Transverse colon (tissue), 4 donors: ENCODE measurements at places on chromosomes 5 and 9.

GRCh38 chr5:16143361-16144049, 36.1 kb downstream of the MARCHF11 start:
- DNase-seq: no peak

DNA sequence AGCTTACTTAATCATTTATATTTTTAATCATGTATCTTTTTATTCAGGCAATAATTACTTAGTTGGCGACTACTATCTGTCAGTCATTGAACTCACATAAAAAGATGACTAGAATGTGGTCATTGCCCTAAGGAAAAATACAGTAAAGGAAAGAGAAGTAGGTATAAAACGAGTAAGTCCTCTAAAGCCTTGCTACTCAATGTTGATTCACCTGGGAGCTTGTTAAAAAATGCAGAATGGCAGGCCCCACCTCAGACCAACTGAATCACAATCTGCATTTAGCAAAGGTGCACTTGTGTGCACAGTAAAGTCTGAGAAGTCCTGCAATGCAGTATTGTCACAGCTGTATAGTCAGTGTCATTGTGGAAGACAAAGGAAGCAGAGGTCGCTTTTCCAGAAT, 592.4 kb downstream of the CSNK1G3 start:
- no peak for DNase-seq

DNA sequence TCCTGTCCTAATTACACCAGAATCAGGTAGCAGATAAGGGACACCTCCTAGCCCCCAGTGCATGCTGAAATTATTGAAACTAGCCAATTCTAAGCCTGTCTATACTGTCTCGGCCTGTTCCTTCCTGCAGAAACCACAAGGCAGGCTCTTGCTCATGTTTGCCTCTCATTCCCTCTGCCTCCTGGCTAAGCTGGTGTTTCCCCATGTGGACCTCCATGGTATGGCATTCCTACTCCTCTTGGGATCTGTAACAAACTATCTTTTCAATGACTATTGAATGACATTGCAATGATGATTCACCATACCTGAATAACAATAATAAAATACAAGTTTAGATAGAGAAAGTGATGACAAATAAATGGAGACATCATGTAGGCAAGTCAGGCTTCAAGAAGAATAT, 35.6 kb upstream of the ADAMTS16 start:
- DNase-seq: no peak

- no peak for DNase-seq
Measured at GRCh38 chr5:10726913-10727517, 34.0 kb downstream of the DAP start.

GRCh38 chr9:23635276-23635675, 190.8 kb downstream of the ELAVL2 start:
- no peak for DNase-seq

GRCh38 chr5:84597904-84598303, 213.2 kb upstream of the EDIL3 start:
- DNase-seq: no peak

GRCh38 chr9:129826759-129827158, 2.8 kb upstream of the TOR1A start:
- no peak for DNase-seq

DNA sequence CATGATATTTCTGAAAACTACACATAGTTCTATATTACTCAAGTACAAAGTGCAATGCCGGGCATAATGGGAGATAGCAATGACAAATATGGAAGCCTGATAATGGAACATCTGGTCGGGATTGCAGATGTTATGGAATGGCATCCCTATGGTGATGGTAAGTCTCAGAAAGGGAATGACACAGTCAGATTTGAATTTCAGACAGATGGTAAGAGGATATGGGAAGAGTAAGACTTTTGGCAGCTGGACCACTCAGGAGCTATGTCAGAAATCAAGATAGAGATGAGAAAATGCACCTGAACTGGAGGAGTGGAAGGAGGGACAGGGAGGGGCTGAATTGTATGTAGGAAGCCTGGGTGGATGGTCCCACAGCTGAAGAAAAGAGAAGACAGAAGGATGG, 200.0 kb downstream of the DTWD2 start:
- DNase-seq: no peak
